Ureter (tissue), 1 donor: ENCODE measurements at places on chromosomes 2 and 18. TPM values are rescaled to one million over a fixed set of nuclear protein-coding genes. Genes with fewer than 3 reads are reported as not detected.

DNA sequence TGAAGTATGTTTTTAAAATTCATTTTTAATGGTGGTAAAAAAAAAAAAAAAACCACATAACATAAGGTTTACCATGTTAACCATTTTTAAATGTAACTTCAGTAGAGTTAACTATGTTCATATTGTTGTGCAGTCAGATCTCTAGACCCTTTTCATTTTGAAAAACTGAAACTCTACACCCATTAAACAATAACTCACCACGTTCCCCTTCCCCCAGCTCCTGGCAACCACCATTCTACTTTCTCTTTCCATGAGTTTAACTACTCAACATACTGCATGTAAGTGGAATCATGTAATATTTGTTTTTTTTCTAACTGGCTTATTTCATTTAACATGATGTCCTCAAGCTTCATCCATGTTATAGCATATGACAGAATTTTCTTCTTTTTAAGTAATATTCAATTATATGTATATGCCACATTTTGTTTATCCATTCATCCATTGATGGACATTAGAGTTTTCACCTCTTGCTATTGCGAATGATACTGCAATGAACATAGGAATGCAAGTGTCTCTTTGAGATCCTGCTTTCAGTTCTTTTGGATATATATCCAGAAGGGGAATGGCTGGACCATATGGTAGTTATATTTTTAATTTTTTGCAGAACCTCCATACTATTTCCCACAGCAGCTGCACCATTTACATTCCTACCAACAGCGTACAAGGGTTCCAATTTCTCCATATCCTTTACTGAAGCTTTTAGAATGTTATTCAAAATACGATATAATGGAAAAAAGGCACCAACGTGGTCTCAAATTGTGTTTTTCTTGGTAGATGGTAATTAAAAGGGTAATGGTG, 91.0 kb downstream of the SPTBN1 start:
- no peak for DNase-seq

DNA sequence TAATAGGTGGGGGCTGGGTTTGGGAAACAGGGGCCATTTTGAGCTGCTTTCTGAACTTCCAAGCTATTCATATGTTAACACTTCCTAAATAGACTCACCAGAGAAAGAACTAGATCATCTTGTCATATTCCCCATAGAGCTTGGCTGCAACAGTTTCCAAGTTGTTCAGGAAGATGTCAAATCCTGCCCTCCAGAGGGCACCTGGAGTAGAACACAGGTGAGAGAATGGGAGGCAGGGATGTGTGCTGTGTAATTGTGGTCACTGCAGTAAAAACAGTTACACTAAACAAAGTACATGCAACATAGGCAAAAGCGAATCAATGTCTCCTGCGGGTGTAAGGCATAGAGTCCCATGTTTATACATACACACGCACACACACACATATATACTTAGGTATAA, 34.5 kb upstream of the LRRC30 start:
- DNase-seq = no peak

DNA sequence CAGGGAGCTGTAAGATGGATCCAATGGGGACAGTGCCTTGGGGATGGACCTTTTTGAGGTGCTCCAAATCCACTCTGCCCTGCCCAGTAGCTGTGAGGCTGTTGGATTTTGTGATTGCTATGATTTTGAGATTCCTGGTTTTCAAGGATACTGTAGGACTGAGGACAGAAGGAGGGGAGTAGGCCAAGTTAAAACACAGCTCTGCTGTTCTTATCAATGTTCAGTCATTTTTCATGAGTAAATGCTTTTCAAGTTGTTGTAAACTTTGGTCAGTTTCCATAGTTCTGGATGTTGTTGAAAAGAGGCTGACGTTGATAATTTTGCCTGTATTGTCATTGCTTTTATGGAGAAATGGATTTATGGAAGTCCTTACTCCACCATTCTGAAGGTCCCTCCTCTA, 361.2 kb downstream of the ZNF516 start:
- no peak for DNase-seq

GRCh38 chr2:155099784-155100183, 401.3 kb downstream of the KCNJ3 start:
- no peak for DNase-seq

DNA sequence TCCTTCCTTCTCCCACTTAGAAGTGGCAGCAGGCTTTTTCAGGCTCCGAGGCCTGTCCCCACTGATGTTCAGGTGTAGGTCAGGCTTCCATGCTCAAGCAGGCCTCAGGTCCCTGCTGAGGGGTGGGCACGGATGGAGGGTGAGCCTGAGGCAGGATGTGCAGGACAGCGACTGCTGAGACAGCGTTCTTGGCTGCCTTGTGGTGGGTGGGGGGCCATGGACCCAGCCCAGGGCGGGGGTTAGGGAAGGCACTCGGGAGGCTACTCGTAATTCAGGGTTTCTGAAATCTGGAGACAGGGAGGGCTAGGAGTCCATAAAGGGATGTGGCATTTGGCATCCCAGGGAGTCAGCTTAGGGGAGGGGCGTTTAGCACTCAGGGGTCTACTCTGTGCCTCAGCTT, 30.3 kb downstream of the COLEC11 start:
- peak; percentile 32 for DNase-seq

DNA sequence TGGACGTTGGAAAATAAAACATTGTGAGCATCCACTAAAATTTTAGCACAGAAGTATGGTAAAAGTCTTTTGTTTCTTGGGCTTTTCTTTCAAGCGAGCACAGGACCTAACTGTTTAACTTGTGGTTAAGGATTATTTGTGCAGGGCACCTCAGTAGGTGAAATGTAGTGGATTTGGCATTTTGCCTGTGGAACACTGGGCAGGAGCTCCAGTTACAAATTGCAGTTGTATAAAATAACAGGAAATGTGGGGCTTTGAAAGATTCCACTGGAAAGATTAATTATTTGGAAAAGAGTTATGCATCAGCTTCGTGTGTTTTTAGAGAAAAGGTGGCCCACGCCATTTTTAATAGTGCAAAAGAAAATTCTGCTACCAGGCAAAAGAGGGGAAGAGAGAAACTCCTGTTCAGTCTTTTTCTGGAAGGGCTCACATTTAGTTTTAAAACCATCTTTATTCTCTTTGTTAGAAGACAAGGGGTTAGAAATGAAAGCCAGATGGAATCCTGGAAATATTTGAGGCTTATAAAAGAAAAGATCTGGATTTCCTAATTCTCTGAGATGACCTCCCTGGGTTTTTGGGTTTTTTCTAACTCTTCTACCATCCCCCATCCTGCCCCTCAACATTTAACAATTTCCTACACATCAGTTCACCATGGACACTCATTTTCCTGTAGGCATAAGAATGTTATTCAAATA, 144.3 kb upstream of the SERTAD2 start:
- DNase-seq = no peak

DNA sequence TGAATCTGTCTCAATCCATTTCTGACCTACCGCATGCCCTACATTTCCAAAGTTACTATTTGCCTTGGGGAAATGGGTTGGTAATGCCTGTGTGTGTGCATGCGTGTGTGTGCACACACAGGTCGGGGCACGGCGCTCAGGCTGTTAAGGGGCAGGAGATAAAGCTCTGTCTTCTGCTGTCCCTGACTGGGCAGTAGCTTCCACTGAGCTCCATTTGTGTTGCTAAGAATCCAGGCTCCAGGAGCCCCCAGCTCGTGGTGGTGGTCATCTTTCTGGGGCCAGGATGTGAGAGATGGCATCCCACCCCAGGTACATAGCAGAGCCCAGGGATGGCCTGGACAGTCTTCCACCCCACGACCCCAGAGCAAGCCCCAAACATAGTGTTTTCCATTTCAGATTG, 66.7 kb upstream of the HS6ST1 start:
- DNase-seq = no peak

DNA sequence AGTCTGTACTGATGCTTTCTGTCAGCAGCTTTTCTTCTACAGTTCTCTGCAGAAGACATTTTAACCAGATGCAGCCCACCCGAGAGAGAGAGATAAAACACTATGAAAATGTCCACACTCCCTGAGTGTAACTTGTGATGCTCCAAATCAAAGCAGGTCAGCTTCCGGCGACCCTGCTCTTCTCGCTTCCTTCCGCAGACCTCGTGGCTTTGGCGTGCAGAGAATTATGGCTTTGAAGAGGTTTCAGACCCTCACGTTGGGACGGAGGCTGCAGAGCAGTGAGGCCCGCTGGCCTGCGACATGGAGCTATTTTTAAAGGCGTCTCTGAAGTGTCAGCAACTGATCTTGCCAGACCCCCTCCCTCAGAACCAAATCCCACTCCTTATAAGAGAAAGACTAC, 41.8 kb downstream of the TMEM163 start:
- DNase-seq = no peak

DNA sequence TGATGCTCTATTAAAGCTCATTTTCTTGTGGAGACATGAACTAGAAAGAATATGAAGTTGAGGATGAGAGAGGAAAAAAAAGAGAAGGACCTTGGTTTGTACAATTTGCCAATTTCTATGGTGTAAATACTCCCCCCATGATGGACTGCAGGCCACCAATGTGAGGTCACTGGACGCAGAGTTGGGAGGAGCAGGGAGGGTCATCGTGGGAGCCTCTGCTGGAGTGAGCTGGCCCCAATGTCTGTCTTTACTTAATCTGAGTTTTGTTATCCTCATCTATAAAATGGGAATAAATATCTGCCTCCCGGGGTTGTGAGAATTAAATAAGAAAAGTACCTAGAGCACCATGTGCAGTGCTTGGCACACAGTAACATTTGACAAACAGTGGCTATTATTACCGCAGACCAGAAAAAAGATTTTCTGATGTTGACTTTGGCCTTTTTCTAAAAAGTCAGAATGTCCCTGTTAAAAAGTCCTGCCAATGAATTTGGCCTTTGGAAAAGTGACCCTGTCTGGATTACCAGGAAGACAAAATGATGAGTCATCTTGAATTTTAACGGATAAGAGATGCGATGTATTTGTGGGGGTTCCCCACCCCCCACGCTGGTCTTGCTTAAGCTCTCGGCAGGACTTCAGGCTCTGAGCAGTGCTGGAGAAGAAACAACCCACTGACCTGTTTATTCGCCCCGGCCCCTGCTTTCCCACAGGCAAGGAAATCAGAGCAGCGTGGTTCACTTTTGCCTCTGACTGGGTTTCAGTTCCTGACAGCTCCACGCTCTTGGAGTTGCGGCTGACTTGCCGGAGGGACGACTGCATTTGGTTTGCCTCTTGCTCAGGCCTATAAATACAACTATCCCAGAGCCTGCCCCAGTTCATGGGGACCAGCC, 50.3 kb upstream of the FOSL2 start:
- peak; percentile 79 for DNase-seq

DNA sequence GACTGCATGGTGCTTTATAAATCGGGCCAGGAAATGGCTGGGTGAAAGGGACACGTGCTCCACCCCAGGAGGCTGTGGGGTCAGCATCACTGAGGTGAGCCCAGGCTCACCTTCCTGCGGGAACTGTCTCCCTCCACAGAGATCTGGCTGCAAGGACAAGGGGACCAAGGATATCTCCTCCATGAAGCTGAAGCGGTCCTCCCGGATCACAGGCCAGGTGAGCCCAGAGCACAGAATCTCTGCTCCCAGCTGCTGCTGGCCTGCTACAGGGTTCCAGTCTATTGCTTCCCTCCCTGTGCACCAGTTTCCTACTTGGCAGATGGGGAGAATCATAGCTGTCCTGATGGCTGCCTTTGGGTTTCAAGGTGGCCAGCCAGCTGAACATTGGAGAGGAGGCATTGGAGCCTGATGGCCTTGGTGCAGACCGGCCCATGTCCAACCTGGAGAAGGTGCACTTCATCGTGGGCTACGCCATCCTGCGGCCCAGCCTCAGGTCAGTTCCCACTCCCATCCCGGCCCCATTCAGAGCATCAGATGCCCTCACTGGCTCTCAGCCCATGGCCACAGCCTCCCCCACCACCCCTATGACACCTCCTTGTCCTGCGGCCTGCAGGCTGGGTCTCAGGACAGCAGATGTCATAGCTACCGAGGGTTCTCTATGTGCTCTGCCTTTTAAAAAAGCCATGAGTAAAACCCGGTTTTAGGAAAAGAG, 33.7 kb upstream of the GPR17 start:
- DNase-seq = peak; percentile 31

- DNase-seq = no peak
Observed at GRCh38 chr2:48414640-48414979, 115.3 kb upstream of the STON1 start.

- no peak for DNase-seq
Observed at GRCh38 chr2:96264656-96265348, 995 bp downstream of the TMEM127 start.

DNA sequence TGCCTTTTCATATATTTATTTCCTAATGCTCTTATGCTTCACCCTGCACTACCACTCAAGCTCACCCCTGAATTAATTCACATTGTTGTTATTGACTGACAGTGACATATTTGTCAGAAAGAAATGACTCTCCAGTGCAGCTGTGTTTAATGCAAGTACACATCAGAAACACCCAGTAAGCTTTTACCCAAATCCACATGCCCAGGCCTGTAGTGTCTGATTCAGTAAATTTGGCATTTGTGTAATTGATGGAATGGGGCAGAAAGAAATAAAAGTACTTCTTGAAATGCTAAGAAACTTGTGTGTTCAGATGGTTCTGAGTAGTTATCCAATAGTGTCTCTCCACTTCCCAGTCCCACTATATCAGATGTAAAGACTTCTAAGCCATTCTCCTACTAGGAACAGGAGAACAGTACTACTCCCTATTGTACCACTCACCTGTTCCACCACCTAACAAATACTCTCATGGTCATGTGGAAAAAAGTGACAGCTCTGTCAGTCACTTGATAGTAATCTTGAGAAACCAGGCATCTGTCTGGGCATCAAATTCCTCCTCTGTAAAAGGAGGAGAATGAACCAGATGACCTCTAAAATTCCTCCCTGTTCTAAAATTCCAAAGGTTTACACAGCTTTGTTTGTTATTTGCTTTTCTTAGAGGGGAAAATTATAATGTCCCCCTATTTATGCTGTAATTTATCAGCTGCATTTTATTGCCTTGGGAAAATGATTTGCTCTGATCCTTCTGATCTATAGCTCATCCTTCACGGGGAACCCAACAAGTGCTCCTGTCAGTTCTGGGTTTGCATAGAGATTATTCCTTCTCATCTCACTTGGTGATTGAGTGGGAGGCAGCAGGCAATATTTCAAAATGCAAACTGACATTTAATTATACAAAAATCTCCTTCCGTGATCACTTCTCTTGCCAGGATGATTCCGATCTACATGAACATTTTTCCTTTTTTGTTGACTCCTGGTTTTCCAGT, 70.9 kb downstream of the ZNF385B start:
- DNase-seq = no peak

- no peak for DNase-seq
Observed at GRCh38 chr2:98769784-98770183, 38.9 kb upstream of the MGAT4A start.

DNA sequence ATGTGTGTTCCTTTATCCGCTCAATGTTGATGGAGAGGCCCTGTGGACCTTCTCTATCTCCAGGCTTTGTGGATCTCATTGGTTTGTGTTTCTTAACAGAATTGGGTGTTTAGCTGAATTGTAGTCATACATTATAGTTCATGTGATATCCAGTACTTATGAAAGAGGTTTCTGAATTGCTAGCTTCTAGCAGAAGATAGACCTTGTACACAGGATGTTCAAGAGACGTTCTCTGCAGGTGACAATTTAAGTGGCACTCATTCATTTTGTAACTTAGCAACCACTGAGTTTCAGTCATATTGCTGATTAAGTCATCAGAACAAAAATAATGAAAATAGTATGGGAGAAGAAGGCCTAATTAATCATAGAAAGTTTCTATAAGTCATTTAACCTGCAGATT, 279.2 kb downstream of the ALPK2 start:
- DNase-seq = no peak

Gene DAPL1
- total RNA-seq = 13.0 TPM

Gene L3MBTL4
- total RNA-seq = 8.5 TPM

Gene EMILIN1
- total RNA-seq = 65.8 TPM

Gene GDF7
- total RNA-seq = 11.0 TPM

Gene KCNS3
- total RNA-seq = 20.3 TPM

Gene GCA
- 27.5 TPM for total RNA-seq

Gene GULP1
- total RNA-seq = 19.9 TPM

Gene MYO5B
- 46.2 TPM for total RNA-seq

Gene CTAGE1
- total RNA-seq = not detected

Gene KCNIP3
- total RNA-seq = 6.2 TPM
